ENCODE measurements at places on chromosomes 16 and 17. TPM values are rescaled to one million over a fixed set of nuclear protein-coding genes. Genes with fewer than 3 reads are reported as not detected.

The HLF gene
- total RNA-seq: not detected

The KRT34 gene
- total RNA-seq: 115 TPM

The CCL7 gene
- total RNA-seq: 5.3 TPM

The SOX9 gene
- 1.9 TPM for total RNA-seq

The TP53TG3F gene
- not detected for total RNA-seq

The DHRS7B gene
- 17.0 TPM for total RNA-seq

The ABCC11 gene
- not detected for total RNA-seq

The IRX6 gene
- not detected for total RNA-seq

The CLDN7 gene
- 60.3 TPM for total RNA-seq

The UNK gene
- total RNA-seq: 32.3 TPM

The TP53TG3B gene
- not detected for total RNA-seq

The LDHD gene
- 0.86 TPM for total RNA-seq

The PRSS36 gene
- total RNA-seq: 0.18 TPM

The EPX gene
- total RNA-seq: not detected

The SLC12A3 gene
- not detected for total RNA-seq

The SCNN1B gene
- not detected for total RNA-seq

The MT3 gene
- not detected for total RNA-seq

The KRT39 gene
- total RNA-seq: not detected

The KCTD19 gene
- under 0.01 TPM for total RNA-seq

The CES2 gene
- 22.5 TPM for total RNA-seq

The TERB1 gene
- total RNA-seq: not detected
